ENCODE measurements at places on chromosomes 11 and 22.

GRCh38 chr11:134538742-134539141, 126.7 kb upstream of the B3GAT1 start:
- DNase-seq = no peak

DNA sequence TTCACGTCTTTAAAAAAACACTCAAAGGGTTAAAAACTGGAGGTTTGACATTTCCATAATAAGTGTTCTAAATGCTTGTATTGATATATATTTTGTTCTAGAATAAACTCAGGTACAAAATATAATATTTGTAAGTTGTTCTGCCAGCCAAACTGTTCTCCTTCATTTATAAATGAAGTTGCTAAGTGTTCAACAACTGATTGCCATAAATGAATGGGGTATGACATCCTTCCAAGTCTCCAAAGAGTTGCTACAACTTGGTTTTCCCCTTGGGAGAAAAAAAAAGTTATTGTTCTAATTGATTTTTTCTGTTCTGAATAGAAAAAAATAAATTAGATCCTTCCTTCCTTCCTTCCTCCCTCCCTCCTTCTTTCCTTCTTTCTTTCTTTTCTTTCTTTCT, 65.4 kb upstream of the BLID start:
- DNase-seq = no peak

GRCh38 chr11:61294717-61295595, at the start of gene VWCE:
Gene VWCE (minus strand): TSS chr11:61295316. CDS start chr11:61295037, 279 bp downstream.
- DNase-seq = peak; percentile 84

DNA sequence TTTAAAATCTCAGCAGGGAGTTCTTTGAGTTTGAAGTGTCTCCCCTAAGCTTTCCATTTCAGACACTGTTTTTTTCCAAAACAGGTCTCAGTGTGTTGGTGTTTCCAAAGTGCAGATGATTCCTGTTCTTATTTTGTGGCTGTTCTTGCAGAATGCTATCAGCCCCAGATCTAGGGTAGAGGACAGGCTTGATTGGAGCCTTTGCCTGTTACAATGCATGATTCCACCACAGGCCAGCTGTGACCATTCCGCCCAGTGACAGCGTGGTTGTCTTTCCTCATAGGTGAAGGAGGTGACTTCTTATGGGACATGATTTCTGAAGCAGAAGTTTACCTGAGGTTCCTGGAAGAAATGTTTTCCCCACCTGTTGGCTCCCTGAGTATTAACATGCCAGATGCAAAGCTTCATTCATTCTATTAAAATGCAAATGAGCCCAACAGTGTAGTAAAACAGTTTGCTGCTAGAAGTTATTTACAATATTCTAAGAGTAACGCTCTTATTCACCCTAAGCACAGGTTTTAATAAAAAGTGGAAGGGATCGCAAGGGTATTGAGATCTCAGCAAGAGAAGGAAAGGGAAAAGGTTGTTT, 36.9 kb upstream of the BIRC3 start:
- peak; percentile 91 for DNase-seq

DNA sequence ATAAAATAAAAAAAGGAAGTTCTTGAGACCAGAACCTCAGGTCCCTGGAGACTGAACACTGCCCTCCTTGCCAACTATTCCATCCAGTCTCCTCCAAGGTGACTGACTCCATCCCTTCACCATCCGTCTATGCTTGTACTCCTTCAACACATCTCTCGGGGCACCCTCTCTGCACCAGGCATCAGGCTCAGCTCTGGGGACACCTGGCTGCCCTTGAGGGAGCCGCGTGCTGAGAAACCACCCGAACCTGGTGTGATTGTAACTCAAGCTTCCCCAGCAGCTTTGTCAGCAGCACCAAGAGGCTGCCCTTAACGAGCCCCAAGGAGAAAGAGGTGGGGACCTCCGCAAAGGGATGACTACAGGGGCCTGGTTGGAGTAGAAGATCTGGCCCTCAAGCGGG, 1.7 kb downstream of the PTPN5 start:
- no peak for DNase-seq

All from NCI-H526 treated with DMSO at 0.1 percent for 48 hours (cell line).